NCI-H187 (cell line): ENCODE measurements at places on chromosomes 13 and 19.

GRCh38 chr13:110392510-110393240, 85.6 kb downstream of the COL4A2 start:
- DNase-seq = no peak

- no peak for DNase-seq
Observed at GRCh38 chr19:54391589-54392061, 23.6 kb upstream of the TTYH1 start.

GRCh38 chr13:47454986-47455385, 546.1 kb downstream of the SUCLA2 start:
- DNase-seq = no peak

DNA sequence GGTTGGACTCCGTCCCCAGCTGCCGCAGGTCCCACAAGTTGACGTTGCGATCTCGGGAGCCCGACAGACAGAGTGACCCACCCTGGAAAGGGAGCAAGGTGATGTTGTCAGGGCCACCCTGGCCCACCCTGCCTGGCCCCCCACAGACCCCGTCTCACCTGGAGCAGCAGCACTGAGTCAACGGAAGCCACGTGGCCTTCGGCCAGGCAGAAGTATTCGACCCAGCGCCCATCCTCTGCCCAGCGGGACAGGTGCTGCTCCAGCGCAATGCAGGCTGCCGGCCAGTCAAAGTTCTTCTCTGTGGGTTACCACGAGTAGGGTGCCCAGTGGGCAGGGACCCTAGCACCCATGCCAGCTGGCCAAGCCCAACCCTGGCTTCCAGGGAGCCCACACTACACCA, 1.8 kb downstream of the FBXW9 start:
- no peak for DNase-seq

DNA sequence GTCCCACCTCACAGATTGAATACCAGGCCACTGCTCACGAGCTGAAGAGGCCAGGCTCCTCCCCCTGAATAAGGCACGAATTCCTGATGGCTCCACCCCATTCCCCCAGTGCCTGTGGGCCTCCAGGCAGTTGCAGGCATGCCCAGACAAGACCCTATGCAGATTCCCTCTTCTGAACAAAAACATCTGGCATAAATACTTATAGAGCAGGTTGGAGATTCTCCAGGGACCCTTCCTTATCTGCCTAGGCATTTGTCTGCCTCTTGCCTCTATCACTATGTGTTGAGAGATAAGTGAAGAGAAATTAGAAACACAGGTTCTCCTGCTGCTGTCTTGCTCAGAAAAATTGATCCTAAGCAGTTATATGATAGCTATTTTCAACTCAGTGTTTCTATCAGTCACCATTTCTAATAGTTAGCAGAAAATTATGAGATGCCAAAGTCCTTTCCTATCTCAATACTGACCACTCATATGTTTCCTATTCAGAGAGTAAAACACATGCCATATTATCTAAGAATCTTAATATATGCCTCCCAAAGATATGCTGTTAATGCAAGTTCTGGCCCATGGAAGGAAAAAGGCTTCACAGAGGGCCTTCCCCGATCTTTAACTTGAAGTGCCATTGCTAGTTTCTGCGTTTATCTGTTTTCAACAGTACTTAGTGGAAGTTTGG, 364.0 kb downstream of the KCTD12 start:
- no peak for DNase-seq

- DNase-seq = no peak
Observed at GRCh38 chr13:59747529-59747928, 416.2 kb downstream of the DIAPH3 start.

DNA sequence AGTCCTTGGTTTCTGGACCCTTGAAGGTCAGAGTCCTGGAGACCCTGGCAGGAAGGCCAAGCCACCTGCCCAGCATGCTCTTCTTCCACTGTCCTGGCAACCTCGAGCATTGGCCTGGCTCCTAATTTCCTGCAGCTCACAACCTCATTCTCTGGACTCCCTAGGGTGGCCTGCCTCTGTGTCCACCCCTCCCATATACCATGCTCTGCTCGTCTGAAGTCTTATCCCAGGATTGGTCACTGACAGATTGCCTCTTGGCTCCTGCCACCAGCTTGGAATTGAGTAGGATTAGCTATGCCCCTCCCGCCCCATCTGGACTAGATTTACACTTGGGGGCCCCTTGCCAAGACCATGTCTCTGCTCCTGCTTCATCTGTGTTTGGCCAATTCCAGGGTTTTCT, 17.1 kb upstream of the WASF3 start:
- DNase-seq = no peak

DNA sequence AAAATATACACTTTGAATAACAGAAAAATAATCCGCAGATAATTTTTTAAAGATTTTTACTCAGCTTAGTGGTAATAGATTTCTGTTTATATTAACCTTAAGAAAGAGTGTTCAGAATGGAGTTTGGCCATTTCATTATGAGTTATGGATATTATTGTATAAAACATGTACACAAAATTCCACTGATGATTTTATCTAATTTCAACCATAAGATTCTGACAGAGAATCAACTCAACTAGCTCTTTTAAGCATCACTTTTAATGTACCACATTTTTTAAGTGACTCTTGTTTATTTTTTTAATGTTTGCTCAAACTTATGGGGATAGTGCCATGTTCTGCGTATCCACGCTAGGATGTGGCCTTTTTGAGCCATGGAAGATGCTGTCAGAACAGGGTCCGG, 75.7 kb downstream of the COL4A2 start:
- DNase-seq = no peak

DNA sequence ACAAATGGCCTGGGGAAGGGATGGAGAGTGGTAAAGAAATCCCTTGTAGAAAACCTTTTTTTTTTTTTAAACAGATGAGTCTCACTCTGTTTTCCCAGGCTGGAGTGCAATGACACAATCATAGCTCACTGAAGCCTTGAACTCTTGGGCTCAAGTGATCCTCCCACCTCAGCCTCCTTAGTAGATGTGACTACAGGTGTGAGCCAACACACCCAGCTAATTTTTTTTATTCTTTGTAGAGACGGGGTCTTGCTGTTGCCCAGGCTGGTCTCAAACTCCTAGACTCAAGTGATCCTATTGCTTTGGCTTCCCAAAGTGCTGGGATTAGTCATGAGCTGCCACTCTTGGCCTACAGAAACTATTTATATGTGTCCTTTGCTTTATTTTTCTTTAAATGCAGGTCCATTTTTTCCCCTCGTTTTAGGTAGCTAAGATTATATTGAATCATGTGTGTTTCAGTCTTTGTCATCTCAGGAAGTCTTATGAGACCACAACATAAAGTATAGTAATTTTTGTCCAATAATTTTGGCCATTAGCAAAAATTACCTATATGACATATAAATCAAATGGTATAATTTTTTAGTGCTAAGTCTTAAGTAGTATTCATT, 10.5 kb downstream of the LPAR6 start:
- no peak for DNase-seq

DNA sequence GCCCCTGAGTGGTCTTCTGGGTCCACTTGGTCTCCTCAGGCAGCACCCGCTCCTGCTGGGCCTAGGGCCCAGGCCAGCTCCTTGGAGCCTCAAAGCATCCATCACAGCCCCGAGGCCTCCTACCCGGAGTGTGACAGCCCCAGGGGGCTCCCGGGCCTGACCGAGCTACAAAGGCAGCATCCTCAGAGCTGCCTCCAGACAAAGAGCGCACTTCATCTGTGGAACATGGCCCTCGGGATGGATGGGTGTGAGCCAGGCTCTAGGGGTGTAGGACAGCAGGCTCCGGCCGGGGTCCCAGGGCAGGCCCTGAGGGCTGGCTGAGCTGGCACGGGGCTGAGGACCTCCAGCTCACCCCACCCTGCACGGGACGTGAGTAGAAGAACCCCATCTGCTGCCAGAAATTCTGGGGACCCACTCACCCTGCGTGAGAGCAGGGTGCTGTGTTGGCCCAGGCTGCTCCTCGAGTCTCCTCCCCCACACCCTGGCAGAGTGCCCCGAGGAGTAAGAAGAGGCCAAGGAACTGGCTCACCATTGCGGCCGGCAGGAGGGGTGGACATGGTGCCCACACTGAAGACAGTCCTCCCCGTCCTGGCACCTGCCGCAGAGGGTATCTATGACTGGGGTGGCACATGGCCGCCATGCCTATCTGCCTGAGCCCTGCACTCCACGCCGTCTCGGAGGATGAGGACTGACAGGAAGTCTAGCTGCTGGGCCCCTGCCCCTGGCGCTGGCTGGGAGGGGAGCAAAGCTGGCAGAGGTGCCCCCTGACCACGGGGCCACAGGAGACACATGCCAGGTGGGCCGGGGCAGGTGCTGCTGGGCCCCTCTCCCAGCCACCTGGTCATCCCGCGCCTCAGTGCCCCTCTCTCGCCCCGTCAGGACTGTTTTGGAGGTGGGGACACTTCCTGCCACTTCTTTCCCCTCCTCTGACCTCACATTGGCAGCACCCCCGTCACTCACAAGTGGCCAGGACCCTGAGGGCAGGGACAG, 22.3 kb downstream of the CEBPG start:
- DNase-seq = no peak

DNA sequence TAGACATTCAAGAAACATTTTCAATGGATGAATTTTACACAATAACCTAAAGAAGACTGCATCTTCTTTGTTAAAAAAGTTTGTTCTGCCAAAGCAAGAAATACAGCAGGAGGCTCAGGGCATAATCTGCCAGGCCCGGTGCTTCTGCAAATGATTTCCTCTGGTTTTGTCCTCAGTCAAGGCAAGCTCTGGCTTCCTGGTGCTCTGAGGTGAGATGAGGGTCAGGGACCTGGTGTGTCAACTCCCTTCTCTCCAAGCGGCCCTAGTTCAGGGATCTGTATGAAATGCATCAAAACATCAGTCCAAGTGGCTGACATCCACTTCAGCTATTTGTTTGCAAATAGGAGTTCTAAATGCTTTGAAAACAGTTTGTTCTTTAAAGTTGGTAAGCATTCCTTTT, 31.6 kb downstream of the LACC1 start:
- DNase-seq = no peak

GRCh38 chr19:16814526-16815100, 14.6 kb upstream of the SIN3B start:
- DNase-seq = no peak

- DNase-seq = no peak
Observed at GRCh38 chr13:21175656-21176214, 617 bp downstream of the SKA3 start.
